ENCODE measurements at places on chromosomes 4 and X.
A peak's percentile ranks its signal among the peaks of the same experiment; 100 is the strongest.

GRCh38 chr4:159049780-159050375, 53.0 kb upstream of the RAPGEF2 start:
- no peak for ATAC-seq

GRCh38 chrX:134599184-134599914, 58.9 kb downstream of the PLAC1 start:
- ATAC-seq, result peak; percentile 88

GRCh38 chrX:67726018-67726417, 182.2 kb downstream of the AR start:
- no peak for ATAC-seq

DNA sequence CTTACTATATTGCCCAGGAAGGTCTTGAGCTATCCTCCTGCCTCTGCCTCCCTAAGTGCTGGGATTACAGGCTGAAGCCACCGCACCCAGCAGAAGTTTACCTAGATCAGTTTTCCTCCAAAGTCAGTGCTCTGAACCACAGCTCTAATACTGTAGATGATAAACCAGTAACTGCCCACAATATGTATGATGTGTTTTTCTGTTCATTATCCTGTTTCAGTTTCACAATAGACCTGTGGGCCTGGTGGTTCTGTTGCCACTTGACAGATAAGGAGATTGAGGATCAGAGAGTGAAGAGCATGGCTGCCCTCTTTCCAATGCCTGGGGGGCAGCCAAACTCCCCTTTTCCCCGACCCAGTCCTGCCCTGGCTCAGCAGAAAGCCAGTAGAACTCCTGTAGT, 87.0 kb downstream of the EFNB1 start:
- ATAC-seq, result no peak

DNA sequence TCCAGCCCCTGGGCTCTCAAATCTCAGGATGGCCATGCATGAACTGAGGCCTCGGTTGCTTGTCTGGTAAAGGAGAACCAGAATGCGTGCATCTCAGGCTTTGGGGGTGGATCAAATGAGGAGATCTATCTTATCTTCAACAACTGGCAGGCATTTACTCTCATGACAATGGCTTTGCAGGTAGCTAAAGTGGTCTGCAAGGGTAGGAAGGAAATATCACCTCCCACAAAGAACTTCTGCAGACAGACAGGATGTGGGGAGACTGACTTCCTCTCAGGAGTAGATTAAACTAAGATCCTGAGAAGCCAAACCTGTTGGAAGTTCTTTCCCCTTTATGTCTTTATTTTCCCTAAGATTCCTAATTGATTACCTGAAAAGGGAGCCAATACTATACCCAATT, 7.8 kb downstream of the LDB2 start:
- no peak for ATAC-seq

DNA sequence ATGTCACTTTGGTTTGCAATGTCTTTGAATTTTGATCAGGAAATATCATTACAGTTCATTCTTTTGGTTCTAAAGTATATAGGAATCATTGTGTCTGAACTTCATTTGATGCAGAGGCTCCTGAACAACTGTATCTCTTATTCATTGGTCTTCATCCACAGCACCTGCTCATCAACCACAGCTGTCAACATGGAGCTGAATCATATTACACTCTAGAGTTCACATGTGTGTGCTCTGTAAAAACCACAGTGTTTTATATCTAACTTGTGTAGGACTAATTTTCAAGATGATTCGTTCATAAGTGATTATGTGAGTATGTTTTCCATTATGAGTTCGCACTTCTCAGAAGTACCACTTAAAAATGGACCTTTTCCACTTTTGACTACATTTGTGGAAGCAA, 643.3 kb upstream of the FAM241A start:
- ATAC-seq, result no peak

GRCh38 chrX:129523079-129523911, at the start of gene SMARCA1:
Gene SMARCA1 (minus strand): TSS chrX:129523490. CDS start chrX:129523370, 120 bp downstream.
- no peak for ATAC-seq

- no peak for ATAC-seq
These were observed 402.2 kb upstream of the MAGEB2 start for GRCh38 chrX:29813174-29813573.

DNA sequence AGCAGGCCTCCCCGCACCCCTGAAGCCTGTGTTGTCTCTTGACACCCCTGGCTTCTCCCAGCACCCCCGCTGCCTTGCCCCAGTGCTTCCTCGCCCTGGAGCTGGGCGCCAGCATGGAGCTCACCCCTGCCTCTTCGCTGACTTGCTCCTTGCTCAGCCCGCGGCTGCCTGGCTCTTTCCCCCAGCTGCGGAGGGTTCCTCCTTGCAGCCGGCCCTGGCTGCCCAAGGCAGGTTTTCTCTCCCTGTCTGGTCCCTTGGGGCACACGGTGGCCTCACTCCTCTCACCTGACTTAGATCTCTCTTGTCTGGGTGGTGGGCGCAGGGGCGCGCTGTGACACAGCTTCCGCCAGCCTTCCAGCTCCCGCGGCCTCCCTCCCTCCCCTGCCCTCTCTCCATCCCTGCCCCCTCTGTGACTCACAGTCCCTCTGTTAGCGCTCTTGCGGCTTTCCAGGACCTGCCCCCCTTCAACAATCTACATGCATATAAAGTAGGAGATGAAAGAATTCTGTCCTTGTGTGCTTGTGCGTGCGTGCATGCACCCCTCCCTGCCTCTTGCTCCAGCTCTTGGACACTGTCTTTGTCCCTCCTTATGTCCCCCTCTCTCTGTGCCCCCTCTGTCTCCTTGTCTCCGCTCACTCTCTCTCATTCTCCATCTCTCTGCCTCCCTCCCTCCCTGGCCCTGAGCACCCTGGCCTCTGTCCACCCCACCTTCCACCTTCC, 2.2 kb downstream of the PLXNB3 start:
- ATAC-seq, result peak; percentile 46

Measured in activated CD4-positive, CD25-positive, alpha-beta regulatory T cell treated with anti-CD3 and anti-CD28 coated beads, Interleukin-2, amount 50 U/mL, for 24 hours (primary cell).